ENCODE measurements at places on chromosomes 11 and 22.

DNA sequence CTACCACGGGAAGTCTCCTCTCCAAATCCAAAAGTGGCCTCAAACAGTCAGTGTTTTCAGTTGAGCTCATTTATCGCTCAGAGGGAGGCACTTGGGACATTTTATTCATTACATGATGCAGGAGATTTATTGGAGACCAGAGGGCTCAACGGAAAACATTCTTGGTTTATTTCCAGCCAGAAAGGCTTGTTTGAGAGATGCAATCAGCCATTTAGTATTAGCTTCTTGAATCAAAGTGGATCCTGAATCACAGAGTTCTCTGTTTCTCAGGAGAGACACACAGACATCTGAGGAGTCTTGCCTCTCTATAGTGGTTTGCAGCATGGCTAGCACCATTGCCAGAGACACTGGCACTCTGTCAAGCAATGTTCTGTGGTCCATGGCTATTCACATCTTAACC is 31.5 kb downstream of the CD44 start:
- DNase-seq: peak; percentile 64

DNA sequence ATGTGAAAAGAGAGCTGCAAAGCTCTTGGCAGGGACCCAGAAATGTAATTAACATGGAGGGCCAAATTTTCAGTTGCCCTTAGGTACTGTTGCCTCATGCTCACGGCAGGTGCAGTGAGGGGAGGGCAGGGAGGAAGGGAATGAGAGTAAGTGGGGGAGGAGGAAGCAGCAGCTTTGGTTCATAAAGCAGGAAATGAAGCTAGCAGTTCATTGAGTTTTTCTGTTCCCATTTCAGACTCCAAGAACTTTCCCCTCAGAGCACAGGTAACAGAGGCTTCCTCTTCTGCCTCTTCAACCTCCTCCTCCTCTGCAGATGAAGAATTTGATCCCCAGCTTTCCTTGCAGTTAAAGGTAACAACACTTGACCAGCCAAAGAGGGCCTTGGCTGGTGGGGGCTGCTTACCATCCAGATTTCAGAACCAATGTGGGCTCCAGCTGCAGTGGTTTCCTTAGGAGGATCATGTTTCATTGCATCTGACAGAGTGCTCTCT is 57.9 kb upstream of the PARVA start:
- DNase-seq: no peak

DNA sequence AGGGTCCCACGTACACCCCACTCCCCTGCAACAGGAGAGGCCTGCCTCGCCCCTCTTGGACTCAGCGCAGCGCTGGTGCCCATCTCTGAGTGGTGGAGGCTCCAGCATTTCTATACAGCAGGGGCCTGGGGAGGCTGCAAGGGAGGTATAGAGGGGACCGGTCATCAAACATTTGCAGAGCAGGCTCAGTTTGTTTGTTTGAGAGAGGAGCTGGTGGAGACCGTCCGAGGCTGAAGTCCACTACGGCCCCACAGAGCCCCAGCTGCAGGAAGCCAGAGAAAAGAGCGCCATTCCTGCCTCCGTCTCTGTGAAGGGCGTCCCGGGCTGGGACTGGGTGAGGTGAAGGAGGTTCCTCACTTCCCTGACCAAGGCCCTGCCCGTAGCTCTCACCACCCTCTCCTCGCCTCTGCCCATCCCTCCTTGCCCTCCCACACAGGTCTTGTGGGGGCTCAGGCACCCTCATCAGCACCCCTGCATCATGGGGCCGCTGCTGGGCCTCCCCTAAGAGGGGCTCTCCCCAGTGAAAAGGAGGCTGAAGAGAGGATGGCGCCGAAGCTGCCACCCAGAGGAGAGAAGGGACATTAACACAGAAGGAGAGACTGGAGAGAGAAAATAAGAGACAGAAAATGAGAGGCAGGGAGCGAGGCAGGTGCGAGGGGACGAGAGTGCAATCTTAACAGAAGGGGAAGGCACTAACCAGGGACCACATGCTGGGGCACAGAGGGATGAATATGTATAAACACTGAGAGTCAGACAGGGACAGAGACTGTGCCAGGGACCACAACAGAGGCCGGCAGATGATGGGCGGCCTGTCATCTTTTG is 24.5 kb downstream of the RPUSD4 start:
- no peak for DNase-seq

- no peak for DNase-seq
Measured at GRCh38 chr11:18669219-18669596, 29.4 kb upstream of the TMEM86A start.

GRCh38 chr11:61812736-61813411 is 3.9 kb downstream of the FADS1 start:
- no peak for DNase-seq

DNA sequence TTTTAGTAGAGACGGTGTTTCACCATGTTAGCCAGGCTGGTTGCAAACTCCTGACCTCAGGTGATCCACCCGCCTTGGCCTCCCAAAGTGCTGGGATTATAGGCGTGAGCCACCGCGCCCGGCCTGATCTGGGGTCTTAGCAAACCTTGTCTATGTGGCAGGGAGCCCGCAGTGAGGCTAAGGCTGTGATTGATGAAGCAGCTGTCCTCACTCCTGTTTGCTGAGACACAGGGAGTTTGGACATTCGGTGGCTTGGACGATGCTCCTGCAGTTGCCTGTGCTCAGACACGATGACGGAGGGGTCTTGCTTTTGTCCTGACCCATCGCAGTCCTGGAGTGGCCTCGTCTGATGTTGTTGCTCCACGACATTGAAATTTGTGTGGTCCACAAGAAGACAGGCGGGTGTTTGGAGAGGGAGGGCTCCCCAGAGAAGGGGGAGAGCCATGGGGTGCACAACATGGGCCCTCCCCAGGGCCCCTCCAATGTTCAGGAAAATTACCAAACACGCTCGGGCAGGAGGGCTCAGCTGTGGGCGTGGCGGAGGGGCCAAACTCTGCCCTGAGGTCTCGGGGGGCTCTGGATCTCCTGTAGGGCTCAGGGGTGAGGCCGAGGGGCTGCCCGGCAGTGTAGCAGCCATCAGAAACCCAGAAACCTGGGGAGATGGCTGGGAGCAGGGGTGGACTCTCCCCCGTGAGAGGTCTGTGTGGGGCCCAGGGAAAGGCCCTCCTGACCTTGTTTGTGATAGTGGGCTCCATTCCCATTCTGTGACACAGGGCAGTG is 41.8 kb upstream of the PRR5 start:
- DNase-seq: no peak

DNA sequence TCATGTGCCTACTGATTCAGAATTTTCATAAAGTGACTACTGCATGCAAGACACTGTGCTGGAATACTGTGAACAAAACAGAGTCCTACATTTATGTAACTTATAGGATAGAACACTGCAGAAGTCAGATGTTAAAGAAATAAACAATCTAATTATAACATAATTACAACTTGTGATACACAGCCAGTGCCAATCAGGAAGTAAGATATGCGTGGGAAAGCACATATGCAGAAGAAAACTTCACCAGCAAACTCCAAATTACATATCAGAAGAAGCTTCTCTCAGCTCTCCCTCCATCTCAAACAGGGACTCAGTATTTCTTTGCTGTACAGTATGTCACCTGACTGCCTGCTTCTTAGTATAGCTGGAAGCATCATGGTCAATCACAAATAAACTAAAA is 37.4 kb downstream of the PAK1 start:
- no peak for DNase-seq

GRCh38 chr11:45204761-45205160 is 58.3 kb downstream of the PRDM11 start:
- DNase-seq: no peak

DNA sequence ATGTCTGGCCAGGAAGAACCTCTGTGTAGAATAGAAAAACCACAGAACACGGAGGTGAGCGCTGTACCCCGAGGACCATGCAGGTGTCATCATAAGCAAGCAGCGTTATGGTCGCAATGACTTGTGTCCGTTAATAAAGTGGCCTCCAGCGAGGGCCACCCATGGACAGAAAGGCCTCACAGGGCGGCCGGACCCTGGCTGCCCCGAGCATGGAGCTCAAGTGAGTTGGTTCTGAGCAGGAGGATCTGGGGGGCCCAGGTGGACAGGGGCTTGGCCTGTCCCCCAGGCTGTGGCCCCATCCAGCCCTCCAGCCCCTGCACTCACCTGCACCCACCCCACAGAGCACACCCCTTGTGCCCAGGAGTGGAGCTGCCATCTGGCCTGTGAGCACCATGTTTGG is 133.8 kb downstream of the BRD1 start:
- DNase-seq: no peak

- DNase-seq: no peak
Measured at GRCh38 chr11:27673979-27674663, 26.1 kb downstream of the BDNF start.

GRCh38 chr22:45455621-45456020 is 42.1 kb downstream of the RIBC2 start:
- no peak for DNase-seq

GRCh38 chr11:58576887-58577471 is 1.3 kb upstream of the LPXN start:
- DNase-seq: peak; percentile 61

- DNase-seq: no peak
Measured at GRCh38 chr11:117950301-117950700, 21.1 kb upstream of the TMPRSS13 start.

- DNase-seq: no peak
Measured at GRCh38 chr22:48925450-48925849, 902.2 kb downstream of the BRD1 start.

GRCh38 chr22:40486962-40487602 is 116.7 kb downstream of the SGSM3 start:
- DNase-seq: no peak

- no peak for DNase-seq
Measured at GRCh38 chr11:57228600-57228999, 8.4 kb downstream of the APLNR start.

- DNase-seq: no peak
Measured at GRCh38 chr11:8759634-8760033, 77.0 kb downstream of the RPL27A start.

DNA sequence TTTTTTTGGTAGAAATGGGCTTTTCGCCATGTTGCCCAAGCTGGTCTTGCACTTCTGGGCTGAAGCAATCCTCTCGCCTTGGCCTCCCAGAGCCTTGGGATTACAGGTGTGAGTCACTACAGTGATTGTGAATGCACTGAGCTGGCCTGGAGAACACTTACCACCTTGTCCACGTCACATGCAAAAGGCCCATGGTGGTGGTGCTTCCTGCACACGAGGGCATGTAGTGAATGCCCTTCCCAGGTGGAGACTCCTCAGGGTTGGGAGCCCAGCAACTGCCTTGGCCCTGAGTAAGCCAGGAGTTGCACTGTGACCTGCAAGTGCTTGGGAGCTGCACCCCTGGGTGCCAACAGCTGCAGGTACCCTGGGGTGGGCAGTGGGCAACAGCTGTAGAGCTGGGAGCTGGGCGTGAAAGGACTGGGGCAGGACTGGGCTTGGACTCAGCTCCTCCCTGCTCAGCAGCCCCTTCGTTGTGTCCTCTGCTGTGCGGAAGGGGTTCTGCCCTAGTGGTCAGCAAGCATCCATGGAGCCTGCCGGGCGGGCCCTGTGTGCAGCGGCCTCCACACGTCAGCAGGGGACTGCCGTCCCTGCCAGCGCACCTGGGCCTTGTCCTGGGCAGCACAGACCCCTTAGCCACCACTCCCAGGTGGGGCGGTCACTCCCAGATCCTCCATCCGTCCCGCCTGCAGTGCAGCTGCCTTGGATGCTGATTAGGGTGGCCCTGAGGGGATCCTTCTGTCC is 9.3 kb upstream of the ADORA2A start:
- DNase-seq: no peak

- no peak for DNase-seq
Measured at GRCh38 chr11:19871531-19871930, 158.9 kb downstream of the NAV2 start.

DNA sequence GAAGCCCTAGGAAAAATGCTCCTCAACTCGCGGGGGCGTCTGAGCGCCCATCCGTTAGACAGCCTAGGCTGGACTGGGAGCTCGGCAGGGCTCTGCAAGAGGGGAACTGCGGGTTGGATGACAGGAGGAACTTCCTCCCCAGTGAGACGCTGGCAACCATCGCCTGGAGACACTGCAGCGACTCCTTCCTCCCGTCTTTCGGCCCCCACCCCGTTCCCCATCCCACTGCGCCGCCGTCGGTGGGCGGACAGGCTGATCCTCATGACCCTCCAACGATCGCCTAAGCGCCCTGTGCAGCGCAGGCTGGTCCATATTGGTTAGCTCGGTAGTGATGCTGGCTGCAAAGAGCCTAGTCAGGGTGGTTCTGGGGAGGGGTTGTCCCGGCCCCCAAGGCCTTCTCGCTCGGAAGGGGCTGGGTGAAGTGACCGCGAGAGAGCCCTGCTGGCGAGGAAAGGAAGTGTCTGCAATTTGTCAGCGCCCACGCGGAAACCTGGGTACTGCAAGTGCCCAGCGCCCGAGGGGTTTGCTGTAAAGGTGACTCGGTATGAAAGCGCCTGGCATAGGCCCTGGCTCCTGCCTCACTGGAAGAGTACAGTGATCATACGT is 638 bp downstream of the NRGN start:
- DNase-seq: no peak

- DNase-seq: no peak
Measured at GRCh38 chr11:131696690-131697089, 326.3 kb downstream of the NTM start.

- DNase-seq: no peak
Measured at GRCh38 chr22:44610071-44610470, 91.9 kb upstream of the PRR5 start.

DNA sequence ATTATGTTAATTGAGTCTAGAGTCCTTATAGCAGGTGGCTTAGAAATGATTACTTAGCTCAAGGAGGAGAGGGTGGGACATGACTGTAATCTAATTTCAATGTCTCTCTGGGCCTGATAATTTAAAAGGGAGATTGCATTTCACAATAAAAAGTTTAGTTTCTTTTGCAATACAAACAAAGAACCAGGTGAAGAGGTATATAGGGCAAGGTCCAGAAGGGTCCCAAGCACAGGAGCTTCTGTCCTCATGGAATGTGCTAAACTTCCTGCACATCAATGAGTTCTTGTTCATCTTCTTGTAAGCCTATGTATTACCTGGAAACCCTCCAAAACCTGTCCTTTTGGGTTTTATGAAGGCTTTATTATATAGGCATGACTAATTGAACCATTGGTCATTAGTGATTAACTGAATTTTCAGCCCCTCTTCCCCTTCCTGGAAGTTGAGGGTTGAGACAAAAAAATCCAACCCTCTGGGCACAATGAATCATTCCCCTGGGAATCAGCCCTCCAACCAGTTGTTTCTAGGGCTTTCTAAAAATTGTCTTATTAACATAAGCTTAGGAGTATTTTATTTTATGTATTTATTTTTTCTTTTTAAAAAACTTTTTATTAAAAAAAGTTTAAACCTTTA is 37.6 kb downstream of the MS4A2 start:
- DNase-seq: no peak

- peak; percentile 76 for DNase-seq
Measured at GRCh38 chr11:46392421-46393230, 1.1 kb upstream of the CHRM4 start.

GRCh38 chr11:17165247-17165890 is 42.4 kb downstream of the PIK3C2A start:
- no peak for DNase-seq

- peak; percentile 99 for DNase-seq
Measured at GRCh38 chr11:76380977-76381719, at the start of the genes GVQW3 and THAP12. Gene GVQW3, plus strand, starts transcription at chr11:76381323. Its CDS starts 506 bp downstream, at chr11:76381829. Gene THAP12, minus strand, starts transcription at chr11:76381132. Its CDS starts 296 bp downstream, at chr11:76380836.
